ENCODE measurements at places on chromosomes 13 and 19. TPM values are rescaled to one million over a fixed set of nuclear protein-coding genes. Genes with fewer than 3 reads are reported as not detected.

The NANOS3 gene
- not detected for total RNA-seq

The COX6B1 gene
- 373 TPM for total RNA-seq

The CPB2 gene
- not detected for total RNA-seq

The CAPN12 gene
- total RNA-seq, result 2.6 TPM

The ZNF112 gene
- total RNA-seq, result not detected

DNA sequence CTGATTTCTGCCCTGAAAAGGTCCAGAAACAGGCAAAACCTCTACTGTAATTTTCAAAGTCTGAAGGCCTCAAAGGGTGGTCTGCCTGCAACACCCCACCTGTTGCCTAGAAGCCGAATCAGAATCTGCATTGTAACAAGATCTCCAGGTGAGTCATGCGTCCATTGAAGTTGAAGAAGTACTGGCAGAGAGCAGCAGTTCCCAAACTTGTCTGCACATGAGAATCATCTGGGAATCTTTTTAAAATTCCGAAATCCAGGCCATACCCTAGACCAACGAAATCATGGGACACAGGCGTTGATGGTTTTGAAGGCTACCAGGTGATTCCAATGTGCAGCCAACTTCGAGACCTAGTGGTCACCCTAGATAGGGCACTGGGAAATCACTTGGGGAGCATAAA lies 16.0 kb upstream of the CLN5 start:
- no peak for DNase-seq

- DNase-seq, result no peak
Measured at GRCh38 chr19:19067276-19068072, 3.7 kb downstream of the SLC25A42 start.

GRCh38 chr19:55766466-55766865 lies 2.5 kb upstream of the RFPL4AL1 start:
- DNase-seq, result no peak

GRCh38 chr19:10422046-10422461 lies 1.7 kb downstream of the PDE4A start:
- peak; percentile 62 for DNase-seq

DNA sequence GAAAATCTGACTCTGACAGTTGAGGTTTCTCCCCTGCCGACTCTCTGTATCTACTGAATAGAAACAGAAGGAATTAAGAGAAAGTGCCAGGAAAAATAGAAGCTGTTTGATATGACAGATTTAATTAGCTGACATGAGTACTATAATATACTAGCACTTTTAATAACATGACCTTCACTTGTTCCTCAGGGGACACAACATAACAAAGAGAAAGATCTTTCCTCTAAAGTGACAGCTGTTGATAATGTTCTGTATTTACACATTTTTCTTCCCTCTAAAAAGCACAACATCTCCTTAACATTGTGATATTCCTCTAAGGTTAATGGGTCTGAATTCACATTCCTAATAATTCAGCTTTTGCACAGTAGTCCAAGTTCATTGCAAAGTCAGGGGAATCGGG lies 1136.0 kb downstream of the PCDH17 start:
- no peak for DNase-seq

- no peak for DNase-seq
Measured at GRCh38 chr13:48945626-48946025, 30.1 kb upstream of the FNDC3A start.

GRCh38 chr13:38430796-38431195 lies 81.1 kb downstream of the UFM1 start:
- DNase-seq, result no peak

DNA sequence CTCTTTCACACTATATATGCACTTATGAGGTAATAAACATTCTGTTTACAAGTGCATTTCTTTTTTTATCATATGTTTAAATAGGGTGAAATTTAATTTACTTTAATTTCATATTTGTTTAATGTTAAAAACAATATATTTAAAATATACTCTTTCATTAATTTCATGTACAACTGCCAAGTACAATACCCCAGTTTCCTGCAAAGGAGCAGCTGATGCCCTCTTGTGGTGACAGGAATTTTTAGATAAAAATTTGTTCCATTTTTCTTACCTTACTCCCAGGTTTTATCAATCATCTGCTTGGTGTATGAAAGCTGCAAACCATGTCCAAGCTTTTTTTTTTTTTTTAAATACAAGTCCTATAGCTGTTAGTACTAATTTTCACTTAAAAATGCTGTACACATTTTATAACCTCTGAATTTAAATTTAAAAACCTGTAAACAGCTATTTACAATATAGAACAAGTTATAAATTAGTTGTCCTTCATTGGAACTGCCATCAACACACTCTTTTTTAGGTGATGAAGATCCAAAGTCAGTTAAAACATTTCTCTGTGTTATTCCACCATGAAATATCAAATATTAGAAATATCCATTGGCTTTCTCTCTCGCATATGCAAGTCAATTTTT lies 4.9 kb downstream of the PCDH20 start:
- DNase-seq, result peak; percentile 12

DNA sequence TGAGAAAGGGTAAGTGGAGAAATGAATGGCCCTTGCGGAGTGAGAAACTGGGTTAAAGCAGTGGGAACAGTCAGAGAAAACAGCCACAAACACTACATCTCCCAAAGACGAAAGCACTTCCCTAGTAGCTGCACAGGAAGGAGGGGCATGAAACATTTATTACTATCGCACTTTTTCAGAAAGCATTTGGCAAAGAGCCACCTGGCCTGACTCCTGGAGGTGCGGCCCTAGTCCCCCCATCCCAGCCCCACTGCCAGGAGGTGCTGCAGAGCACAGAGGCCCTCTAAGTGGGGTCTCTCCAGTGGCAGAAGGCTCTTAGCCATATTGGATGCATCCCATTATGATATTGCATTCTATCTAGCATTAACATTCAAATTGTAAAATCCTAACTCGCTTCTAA lies 55.8 kb downstream of the MTMR6 start:
- DNase-seq, result no peak

DNA sequence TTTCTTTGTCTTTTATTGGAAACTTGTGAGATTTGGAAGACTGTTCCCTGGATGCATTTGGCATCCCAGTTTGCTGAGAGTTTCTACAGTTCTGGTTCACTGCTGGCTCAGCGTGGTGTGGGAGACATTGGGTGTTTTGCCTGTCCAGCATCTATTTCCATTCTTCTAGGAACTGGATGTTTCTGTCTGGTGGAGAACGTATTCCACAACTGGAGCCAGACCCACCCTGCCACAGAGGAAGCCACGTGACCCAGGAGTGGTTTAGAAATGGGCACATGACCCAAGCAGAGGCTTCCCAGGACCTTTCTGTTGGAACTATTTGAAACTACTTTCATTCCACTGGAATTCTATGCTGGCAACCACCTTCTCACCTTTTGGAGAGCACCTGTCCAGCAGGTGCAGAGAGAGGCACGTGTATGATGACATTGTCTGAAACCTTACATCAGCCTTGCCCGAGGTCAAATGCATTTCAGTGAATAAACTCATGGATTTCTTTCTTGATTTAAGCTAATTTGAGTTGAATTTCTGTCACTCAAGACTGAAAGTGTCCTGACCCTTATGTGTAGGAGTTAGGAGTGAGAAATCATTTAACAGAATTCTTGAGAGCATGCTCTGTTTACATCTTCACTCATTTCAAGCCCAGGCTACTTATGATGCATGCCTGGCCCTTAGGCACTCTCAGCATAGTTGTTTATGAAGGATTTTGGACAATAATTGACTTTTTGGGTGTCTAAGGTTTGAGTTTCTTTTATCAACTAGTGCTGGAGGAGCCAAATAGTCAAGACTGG lies 121.8 kb downstream of the AKAP11 start:
- no peak for DNase-seq

DNA sequence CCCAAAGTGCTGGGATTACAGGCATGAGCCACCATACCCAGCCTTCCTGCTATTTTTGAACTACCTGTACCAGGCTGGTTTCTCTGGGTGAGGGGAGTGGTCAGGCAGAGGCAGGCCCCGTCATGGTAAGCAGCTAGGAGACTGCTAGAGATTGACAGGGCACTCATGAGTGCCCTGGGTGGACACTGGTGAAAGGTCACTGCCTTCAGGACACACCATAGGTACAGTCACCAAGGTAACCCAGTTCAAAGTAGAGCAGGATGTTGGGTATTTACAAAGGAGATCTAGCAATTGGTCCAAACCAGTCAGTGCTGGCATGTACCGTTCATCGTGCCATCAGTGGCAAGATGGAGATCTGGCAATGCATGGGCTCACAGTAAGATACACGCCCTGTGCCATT lies 25.5 kb downstream of the DPRX start:
- DNase-seq, result no peak

- no peak for DNase-seq
Measured at GRCh38 chr13:96617528-96617927, 376.7 kb downstream of the OXGR1 start.

DNA sequence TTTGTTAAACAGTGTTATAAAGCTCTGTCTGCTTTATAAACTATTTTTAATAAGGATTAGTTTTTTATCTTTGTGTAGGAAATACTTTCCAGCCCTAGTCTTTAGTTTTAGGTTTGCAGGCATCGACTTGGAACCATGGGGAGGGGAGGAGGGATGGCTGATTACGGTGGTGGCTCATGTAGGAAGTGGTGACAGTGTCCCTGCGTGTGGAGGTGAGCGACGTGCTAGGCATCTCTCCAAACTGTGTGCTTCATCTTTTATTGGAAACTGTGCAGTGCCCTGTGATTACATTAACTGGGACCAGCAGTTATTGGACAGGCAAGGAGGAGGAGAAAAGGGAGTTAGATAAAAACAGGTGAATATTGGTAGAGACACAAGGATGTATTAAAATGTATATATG lies 203.8 kb downstream of the ATP8A2 start:
- DNase-seq, result no peak

DNA sequence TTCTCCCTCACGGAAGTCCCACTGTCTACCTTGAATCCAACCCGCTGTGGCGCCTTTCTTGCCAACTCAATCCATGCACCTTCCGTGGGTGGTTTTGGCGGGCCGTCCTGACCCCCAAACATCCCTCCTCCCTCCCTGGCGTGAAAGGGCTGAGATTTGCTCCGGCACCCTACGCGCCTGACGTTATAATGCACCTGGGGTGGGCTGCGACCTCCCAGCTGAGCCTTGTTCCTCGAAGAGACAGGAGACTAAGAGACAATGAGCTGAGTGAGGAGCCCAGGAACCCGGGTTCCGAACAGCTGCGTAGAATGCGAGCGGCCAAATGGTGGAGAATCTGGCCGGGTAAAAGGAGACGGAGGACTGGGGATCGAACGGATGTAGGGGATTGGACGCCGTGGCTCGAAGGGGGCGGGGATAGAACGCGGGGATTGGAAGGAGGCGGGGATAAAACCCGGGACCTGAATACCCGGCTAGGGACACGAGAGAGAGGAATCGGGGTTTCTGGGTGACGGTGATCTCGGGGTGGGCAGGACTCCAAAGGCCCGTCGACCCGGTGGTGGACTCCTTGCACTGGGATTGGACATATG lies at the start of gene CPT1C:
Gene CPT1C, plus strand, starts transcription at position 461 of the 587 bp plus-strand sequence. CDS start 1,137 bp downstream, outside the sequence.
- no peak for DNase-seq

GRCh38 chr19:16249826-16250404 lies 52.2 kb downstream of the AP1M1 start:
- DNase-seq, result no peak

- DNase-seq, result no peak
Measured at GRCh38 chr13:84845907-84846619, 953.2 kb downstream of the SLITRK6 start.

DNA sequence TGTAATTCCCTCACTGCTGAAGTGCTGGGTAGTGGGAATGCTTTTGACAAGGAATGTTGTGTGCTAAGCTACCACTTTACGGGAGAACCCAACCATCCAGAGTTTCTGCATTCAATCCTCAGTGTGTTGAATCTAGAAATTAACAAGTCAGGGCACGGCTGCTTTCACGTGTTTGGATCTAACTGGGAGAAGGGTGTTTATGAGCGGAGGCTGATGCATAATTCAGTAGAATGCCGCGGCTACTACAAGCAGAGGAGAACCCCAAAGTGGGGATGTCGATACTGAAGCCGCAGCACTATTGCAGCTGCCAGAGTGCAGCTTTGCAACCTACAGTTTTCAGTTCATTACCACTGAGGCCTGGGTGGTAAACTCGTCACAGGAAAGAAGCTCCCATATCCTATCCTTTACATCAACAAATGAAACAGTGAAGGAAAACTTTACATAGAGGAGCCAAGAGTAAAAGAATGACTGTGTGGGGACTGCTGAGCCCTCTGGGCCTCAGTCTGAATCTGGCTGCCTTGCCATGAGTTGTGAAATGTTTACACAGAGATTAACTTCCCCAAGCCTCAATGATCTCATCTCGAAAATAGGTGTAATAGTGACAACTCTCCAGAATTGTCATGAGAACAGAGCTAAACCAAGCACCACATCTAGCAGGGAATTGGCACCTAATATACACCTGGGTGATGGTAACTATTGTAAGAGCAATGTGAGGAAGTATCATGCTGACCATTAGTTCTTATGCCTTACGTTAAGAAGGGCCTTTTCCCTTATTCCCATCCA lies 531.7 kb downstream of the MYO16 start:
- no peak for DNase-seq

GRCh38 chr19:5147978-5148793 lies 179.3 kb downstream of the KDM4B start:
- DNase-seq, result no peak

DNA sequence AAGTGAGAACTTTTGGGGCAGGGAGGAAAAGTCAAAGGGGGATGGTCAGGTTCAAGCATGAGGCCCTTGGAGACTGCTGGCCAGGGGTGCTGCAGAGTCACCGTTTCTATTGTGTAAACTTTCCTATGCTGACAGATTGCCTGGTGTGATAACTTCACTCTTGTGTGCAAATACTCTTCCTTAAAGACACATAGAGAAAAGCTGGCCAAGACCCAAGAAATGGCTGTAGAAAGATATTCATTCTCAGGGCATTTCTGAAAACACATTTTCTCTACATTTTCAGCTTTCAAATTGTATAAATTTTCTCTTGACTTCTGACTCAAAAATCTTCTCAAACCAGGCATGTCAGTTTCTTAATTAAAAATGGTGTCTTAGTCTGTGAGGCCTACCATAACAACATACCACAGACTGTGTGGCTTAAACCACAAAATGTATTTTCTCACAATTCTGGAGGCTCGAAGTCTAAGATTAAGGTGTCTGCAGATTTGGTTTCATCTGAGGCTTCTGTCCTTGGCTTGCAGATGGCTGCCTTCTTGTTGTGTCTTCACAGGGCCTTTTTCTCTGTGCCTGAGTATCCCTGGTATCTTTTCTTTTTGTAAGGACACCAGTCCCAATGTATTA lies 304.5 kb downstream of the KCNRG start:
- no peak for DNase-seq

GRCh38 chr19:31602548-31602947 lies 253.3 kb upstream of the TSHZ3 start:
- no peak for DNase-seq

GRCh38 chr13:109595471-109595870 lies 190.9 kb downstream of the IRS2 start:
- DNase-seq, result no peak

Measured in OCI-LY7 (cell line).